NCI-H2081 treated with DMSO at 0.1 percent for 48 hours (cell line): ENCODE measurements at places on chromosomes 7 and 10.

- no peak for DNase-seq
Measured at GRCh38 chr10:1608851-1609647, 128.3 kb downstream of the ADARB2 start.

GRCh38 chr7:80611779-80612178, 26.7 kb upstream of the CD36 start:
- DNase-seq: peak; percentile 94

GRCh38 chr10:89547853-89548513, 12.6 kb upstream of the SLC16A12 start:
- no peak for DNase-seq

- DNase-seq: no peak
Measured at GRCh38 chr7:90472805-90473540, 3.5 kb downstream of the PTTG1IP2 start.

DNA sequence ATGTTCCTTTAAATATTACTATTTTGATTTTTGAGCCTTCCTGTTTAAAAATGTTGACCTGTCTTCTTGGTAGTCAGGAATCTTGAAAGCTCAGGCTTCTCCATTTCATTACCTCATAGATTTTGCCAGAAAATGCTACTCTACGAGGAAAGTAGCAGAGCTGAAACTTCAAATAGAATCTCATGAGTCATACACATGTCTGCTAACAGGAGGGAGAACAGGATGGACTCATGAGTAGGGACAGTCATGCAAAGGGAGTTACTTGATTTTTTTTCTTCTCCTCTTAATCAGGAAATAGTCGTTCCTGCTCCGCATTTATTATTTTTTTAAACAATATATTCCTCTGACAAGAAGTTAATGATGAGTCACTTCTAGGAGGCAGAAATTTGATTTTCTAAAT, 37.0 kb upstream of the MINDY3 start:
- DNase-seq: no peak

- DNase-seq: no peak
Measured at GRCh38 chr7:124412531-124412930, 353.1 kb downstream of the GPR37 start.

GRCh38 chr7:20351901-20352300, 21.2 kb downstream of the ITGB8 start:
- no peak for DNase-seq

GRCh38 chr7:150381785-150382122, 2.6 kb downstream of the ZNF775 start:
- no peak for DNase-seq

DNA sequence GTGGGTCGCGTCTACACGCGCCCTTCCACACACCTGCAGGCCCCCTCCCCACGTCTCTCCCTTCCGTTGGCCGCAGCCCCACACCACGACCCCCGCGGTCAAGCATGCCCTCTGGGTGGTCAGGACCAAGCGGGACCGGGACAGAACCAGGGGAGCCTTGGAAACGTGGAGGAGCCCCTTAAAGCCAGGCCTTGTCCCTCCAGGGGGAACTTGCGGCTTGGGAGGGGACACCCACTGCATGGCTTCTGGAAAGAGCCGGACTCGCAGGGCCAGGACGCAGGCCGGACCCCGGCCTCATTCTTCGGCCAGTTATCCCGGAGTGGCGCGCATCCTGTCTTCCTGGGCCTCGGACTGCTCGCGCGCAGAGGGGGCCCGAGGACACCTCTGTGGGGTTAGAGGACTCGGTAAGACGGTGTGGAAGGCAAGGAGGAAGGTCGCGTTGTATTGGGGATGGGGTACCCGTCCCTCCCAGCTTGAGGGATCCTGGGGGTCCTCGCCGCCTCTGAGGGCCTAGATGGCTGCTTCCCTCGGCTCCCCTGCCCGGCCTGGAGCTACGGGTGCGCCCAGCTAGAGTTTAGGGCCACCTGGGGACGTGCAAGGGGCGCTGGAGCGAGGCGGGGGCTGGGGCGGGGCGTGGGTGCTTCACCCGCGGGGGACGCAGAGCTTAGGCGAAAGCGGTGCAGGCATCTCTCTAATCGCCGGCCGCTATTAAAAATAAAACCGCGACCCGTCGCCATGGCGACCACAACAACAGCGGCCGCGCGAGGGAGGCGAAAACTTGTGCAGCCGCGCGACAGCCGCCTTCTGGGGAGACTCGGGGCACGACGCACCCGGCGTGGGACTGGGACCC, 1.8 kb upstream of the PDGFA start:
- DNase-seq: no peak

DNA sequence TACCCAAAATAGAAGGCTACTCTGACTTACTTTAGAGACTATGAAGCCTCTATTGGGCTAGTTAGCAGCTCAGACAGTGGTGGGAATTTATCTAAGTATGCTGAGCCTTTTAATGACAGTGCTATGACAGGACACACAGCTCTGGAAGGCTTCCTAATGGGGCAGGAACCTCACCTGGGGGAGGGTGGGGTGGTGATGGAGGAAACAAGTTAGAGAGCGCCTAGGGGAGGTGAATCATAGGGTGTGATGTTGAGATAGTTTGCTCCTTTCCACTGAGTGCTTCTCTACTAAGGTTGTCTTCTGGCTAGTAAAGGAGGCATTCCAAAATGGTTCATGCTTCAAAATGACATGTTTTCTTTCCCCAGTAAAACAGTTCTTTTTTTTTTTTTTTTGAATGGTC, 42.1 kb downstream of the PPP1R9A start:
- no peak for DNase-seq

GRCh38 chr10:32263300-32263699, 83.7 kb downstream of the EPC1 start:
- no peak for DNase-seq

GRCh38 chr10:14040787-14041631, 289.7 kb downstream of the FRMD4A start:
- DNase-seq: no peak

GRCh38 chr10:130740915-130741750, 570.4 kb downstream of the TCERG1L start:
- DNase-seq: no peak

DNA sequence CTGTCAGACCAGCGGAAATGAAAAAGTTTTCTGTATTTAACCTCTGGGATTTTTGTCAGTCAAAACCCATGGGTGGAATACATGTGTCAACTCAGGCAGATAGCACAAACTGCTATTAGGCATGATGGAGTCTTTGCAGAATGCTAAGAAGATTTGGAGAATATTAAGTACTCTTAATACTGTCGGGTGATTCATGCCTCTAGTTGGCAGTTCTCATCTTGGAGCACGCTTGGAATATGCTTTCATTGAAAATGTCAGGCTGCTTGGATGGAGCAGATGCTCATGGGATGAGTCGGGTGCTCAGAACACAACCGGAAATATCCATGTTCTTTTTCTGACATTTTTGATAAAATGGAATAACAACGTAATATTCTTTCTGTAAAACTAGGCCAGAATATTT, 27.6 kb upstream of the PRKG1 start:
- no peak for DNase-seq

GRCh38 chr10:132995909-132996602, 53.7 kb upstream of the CFAP46 start:
- no peak for DNase-seq

DNA sequence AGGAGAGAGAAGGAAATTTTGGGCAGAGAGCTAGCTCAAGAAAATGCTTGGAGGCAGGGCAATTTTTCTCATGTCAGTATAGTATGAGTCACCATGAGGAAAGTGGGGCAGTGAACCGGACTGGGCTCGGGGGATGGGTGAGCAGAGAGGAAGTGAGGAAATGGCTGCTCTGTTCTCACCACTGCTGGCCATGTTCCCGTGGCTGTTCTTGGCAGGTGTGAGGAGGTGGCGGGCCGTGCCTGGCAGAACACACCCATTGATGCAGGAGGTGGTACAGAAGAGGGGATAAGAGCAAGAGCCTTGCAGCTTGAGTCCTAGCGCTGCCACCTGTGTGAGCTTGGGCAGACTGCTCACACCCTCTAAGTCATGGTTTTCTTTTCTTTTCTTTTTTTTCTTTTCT, 304.4 kb upstream of the LYZL1 start:
- no peak for DNase-seq

DNA sequence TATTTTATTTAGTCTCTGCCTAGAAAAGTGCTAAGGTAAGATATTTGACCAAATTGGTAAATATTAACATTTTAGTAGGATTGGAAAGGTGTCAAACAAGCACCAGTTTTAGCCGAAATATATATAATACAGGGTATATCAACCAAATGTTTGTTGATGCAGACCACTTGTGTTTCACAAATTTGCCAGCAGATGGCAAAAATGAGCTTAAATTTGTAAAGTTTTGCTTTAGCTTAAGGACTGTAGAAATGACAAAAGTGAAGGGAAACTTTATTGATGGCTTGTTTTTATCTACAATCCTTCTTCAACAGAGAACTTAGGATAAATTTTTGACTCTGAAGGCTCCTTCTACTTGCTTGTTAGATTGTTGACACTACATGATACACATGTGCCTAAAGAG, 4.8 kb upstream of the POLR1F start:
- DNase-seq: no peak

DNA sequence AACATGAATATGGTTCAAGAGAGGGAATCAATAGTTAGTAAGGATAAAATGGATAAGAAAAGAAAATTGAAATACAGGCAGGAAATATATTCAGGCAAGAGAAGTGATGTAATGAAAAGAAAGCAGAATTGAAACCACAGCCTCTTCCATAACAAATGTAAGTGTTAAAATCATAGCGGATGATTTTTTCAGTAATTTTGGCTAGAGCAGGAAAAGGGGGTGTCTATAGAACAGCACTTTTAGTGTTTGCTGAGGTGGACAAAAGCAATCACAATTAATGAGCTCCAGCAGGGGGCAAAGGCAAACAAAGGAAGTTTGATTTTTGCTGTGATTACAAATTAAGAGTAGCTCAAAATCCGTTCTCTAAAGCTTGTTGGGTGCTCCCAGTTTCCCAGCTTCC, 79.0 kb downstream of the TRIL start:
- DNase-seq: no peak

GRCh38 chr10:98326621-98327027, 58.6 kb upstream of the LOXL4 start:
- no peak for DNase-seq

GRCh38 chr10:69409968-69410367, 6.8 kb downstream of the TACR2 start:
- DNase-seq: no peak
